HFFc6 (cell line): ENCODE measurements at places on chromosomes 3 and 15. TPM values are rescaled to one million over a fixed set of nuclear protein-coding genes. Genes with fewer than 3 reads are reported as not detected.

ARL13B gene
- 6.0 to 7.5 TPM (median 6.1 TPM) in 3 replicates for total RNA-seq

GRCh38 chr3:142975316-142975995 is 12.0 kb upstream of the PAQR9 start:
- no peak for DNase-seq

- peak; percentile 17 for DNase-seq
These were observed 299.5 kb downstream of the GAP43 start for GRCh38 chr3:115922681-115923347.

GRCh38 chr3:141411251-141411771 is 43.0 kb downstream of the ZBTB38 start:
- DNase-seq = no peak

DNA sequence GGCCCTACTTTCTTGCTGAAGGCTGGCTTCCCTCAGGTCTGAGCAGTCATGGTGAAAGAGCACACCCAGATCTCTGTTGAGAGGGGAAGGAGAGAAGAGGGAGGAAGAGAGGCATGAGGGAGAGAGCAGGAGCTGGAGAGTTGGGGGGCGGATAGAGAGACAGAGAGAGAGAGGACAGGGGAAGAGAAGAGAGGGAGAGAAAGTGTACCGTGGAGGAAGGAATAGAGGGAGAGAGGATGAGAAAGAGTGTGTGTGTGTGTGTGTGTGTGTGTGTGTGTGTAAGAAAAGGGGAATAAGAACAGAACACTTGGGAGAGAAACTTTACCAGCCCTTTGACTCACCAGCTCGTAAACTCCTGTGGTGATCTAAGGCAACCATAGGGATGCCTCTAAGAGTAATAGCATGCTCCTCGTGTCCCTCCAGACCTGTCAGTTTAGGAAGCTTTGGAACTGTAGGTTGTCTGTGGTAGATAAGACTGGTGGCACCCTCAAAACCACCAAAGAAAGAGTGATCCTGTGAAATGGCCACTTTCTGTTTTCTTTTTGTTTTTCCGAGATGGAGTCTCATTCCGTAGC is 18.2 kb downstream of the ZNF592 start:
- peak; percentile 88 for DNase-seq

KNL1 gene
- 8.9 to 18.9 TPM (median 16.2 TPM) in 3 replicates for total RNA-seq

GRCh38 chr15:87538327-87538834 is 718.2 kb downstream of the NTRK3 start:
- DNase-seq = no peak

GRCh38 chr3:127534564-127534963 is 56.0 kb downstream of the TPRA1 start:
- DNase-seq = no peak

GRCh38 chr3:130395331-130395730 is 49.9 kb downstream of the COL6A5 start:
- DNase-seq = no peak

DNA sequence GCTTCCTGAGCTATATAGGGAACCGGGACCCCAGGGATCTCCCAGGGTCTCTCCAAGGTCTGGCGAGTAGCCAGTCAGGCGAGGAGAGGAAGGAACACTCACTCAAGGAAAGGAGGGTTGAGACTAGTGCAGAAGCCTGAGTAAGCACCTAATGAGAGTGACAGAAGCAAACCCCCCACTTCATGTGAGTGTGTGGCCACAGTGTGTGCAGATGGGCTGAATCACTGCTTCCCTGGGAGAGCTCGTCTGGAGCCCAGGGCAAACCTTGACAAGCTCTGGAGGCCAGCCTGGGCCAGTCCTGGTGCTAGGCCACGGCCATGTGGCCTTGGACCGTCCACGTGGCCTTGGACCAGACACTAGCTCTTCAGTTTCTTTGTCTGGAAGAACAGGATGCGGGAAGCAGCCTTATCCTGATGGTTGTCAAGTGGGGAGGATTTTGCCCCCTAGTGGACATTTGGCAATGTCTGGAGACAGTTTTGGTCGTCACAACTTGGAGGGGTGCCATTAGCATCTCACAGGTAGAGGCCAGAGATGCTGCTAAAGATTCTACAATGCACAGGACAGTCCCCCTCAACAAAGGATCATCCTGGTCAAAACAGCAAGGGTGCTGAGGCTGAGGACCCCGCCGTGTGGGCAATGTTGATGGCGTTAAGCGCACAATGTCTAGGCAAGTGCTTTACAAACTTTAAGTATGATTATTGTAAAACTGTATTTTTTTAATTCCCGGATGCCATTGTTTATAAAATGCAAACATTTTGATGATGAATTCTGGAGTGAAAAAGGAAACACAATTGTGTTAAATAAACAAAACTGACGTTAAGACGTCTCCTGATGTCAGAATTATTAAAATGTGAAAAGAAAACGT is 34.8 kb upstream of the CTSH start:
- peak; percentile 76 for DNase-seq

DNA sequence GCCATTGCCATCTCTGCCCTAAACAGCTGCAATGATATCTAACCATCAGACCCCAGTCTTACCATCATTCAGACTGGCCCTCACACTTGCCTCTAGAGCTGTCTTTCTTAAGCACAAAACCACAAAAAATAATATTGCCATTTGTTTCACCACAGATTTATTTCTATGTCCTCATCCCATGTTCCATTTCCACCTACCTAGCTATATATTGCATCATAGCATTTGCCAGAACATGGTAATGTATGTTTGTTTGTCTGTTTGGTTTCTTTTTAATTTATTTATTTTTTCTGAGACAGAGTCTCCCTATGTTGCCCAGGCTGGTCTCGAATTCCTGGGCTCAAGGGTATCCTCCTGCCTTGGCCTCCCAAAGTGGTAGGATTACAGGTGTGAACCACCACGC is 18.5 kb upstream of the TUSC7 start:
- DNase-seq = no peak

DNA sequence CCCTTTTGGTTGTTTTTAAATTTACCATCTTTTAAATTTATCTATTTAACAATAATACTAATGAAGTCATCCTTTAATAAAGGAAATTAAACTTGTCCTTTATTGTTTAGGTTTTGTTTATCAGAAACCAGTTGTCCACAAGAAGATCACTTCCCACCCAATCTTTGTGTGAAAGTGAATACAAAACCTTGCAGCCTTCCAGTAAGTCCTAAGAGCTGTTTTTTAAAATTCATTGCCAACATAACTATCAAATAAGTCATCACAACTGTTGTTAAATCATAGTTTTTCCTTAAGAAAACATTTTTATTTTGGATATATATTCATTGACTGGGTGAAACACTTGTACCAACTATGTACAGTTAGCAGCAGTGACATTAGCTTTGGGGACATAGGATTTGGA is 59.4 kb downstream of the CALML4 start:
- no peak for DNase-seq

AADACL2 gene
- total RNA-seq = not detected in 3 replicates

- peak; percentile 12 for DNase-seq
These were observed 1.6 kb upstream of the SIN3A start for GRCh38 chr15:75452865-75453702.
